Lower lobe of right lung (tissue), 2 donors: ENCODE measurements at places on chromosomes 6 and 20.

GRCh38 chr6:144104898-144105487 lies 9.6 kb upstream of the SF3B5 start:
- no peak for DNase-seq

DNA sequence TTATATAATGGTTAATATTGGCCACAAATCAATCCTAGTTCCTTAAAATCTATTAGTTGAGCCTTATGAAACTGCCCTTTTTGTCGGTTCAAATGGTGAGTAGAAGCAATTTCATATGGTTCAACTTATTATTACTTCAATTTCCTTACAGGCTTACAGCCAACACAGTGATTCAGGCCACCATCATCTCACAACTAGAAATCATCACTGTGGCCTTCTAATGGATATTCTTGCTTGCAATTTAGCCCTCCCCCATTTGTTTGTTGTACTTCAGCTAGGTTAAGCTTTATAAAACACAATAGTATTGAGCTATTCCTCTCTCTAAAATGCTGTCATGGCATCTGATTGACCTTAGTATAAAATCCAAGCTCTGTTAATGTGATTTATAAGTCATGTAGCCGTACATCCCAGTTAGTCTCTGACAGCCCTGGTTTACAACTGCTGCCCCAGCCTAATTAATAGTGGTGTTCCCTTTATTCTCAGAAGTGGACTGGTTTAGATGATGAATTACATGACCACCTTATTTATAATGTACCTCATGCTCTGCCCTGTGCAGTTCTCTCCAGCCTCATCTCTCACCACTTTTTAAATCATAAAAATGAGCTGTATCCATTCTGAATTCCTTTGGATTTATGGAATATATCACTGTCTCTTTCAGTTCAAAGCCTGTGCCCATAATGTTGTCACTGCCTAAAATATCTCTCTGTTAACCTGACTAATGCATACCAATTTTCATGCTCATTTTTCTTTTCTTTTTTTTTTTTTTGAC lies 36.7 kb downstream of the LAMA2 start:
- no peak for DNase-seq

DNA sequence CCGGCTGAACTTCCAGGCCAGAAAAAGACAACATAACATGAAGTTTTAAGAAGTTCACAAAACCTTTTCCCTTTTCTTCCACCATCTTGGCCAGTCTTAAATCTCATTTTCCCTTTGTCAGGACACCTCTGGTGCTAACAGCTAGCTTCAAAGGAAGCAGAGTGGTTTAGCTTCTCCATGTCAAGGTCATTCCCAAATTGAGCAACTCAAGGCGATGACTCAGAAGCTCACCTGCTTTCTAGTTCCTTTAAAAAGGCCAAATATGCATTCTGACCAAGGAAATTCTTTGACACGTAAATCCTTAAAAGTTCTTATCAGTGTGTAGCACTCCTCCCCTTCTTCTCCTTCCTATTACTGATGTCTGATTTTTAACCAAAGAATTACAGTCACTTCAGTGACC lies 69.6 kb upstream of the VGLL2 start:
- no peak for DNase-seq

- no peak for DNase-seq
These were observed 528.2 kb downstream of the HDGFL1 start for GRCh38 chr6:23097566-23097965.

DNA sequence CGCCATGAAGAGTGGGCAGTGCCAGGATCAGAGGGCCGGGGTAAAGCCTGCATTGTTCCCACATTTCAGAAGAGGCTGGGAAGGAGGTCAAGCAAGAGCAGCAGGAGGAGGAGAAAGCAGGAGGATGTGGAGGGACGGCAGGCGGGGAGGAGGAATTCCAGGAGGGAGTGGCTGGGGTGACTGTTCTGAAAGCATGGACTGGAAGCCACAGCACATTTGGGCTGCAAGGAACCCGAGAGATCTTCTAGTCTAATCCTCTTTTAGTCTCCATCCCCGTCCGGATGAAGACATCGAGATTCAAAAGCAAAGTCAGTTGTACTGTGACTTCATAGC lies 76.9 kb downstream of the FAM50B start:
- DNase-seq = no peak

DNA sequence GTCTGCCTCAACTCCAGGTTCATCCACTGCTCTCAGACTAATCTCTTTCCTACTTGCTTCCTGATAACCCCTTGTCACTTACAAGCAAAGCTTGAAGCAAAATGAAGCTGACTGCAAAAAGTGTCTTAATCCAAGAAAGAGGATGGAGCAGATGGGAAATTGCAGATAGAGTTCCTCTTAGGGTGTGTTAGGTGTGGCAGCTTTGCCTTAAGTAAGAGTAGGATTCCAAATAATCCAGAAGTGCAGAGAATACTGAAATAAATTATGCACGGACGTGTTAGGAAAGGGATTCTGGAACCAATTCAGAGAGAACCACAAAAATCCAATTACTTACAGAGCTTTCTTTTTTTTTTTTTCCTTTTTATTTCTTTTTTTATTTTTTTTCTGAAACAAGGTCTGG lies 6.1 kb upstream of the RPL7L1 start:
- DNase-seq = no peak
